ENCODE measurements at places on chromosomes 6 and 20.

- DNase-seq: no peak
Observed at GRCh38 chr6:75874224-75874623, 125.2 kb downstream of the MYO6 start.

GRCh38 chr6:43971776-43972126, 155.5 kb downstream of the MRPL14 start:
- DNase-seq: no peak

- no peak for DNase-seq
Observed at GRCh38 chr20:17665756-17666155, 16.3 kb downstream of the RRBP1 start.

DNA sequence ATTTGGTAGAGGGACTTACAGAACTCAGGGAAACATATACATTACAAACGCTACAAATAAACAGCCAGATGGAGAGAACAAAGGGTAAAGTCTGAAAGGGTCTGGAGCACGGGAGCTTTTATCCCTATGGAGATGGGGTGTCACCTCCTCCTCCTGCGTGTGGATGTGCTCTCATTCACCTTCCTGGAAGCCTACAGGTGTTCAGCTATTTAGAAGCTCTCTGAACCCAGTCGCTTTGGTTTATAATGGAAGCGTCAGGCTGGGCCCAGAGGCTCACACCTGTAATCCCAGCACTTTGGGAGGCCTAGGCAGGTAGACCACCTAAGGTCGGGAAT, 17.7 kb upstream of the ITCH start:
- DNase-seq: no peak

DNA sequence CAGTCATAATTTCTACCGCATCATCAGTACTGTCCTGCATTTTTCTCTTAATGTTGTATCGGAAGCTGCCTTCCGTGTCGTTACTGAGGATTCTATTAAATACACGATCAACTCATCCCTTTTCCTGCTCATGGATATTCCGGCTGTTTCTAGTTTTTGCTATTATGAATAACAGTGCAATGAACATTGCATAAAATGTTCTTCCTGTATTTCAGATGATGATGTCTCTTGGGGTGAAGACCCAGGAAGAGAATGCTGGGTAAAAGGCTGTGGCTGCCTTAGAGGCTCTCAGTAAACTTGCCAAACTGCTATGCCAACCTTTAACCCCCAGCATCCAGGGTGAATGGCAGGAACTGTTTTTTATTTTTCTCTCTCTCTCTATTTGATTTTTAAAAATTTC, 24.1 kb upstream of the EPB41L1 start:
- DNase-seq: no peak

DNA sequence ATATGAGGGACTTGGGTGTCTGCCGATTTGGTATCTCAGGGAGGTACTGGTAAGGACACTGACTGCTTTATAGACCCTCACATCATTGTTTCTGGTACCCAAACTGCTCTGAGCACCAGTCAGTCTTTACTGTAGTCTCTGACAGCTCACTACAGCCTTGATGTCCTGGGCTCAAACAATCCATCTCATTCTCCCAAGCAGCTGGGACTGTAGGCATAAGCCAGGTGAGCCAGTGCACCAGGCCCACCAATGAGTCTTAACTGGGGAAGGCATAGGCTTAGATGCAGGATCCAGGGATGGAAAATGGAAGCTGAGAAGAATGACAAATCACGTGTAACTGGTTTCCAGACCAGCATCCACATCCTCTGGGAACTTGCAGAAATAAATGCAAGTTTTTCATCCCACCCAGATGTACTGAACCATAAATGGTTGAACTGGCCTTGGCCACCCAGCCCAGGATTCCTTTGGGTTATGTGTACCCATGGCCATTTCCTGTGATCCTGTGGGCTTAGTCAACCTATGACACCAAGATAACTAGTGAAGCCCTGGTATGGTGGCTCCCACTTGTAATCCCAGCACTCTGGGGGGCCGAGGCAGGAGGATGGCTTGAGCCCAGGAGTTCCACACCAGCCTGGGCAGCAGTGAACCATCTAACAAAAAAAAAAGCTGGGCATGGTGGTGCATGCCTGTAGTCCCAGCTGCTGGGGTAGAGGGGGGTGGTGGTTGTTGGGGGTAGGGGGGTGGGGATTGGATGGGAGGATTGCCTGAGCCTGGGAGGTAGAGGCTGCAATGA, 5.8 kb downstream of the TUBB start:
- DNase-seq: no peak

GRCh38 chr20:32985596-32985995, 18.6 kb downstream of the SUN5 start:
- no peak for DNase-seq

DNA sequence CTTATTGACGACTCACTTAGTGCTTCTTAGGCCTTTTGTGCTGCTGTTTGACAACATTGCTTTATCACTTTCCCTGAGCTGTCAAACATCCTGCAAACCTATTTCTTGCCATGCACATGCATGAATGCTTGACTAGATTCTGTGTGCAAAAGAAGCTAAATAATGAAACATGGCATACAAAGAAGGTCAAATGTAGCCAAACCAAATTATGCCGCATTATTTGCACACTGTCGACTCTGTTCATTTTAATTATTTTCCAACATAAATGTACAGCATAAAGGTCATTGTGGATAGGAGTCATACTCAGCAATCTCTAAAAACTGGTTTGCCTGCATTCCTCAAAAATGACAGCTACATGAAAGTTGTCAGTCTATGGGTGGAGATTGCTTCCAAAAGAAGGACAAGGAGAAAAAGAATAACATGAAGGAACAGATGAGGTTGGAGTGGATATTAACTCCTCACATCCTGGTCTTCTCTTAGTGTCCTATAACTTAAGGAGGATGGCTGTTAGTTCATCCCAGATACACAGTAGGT, 123.1 kb upstream of the STXBP5 start:
- DNase-seq: no peak

DNA sequence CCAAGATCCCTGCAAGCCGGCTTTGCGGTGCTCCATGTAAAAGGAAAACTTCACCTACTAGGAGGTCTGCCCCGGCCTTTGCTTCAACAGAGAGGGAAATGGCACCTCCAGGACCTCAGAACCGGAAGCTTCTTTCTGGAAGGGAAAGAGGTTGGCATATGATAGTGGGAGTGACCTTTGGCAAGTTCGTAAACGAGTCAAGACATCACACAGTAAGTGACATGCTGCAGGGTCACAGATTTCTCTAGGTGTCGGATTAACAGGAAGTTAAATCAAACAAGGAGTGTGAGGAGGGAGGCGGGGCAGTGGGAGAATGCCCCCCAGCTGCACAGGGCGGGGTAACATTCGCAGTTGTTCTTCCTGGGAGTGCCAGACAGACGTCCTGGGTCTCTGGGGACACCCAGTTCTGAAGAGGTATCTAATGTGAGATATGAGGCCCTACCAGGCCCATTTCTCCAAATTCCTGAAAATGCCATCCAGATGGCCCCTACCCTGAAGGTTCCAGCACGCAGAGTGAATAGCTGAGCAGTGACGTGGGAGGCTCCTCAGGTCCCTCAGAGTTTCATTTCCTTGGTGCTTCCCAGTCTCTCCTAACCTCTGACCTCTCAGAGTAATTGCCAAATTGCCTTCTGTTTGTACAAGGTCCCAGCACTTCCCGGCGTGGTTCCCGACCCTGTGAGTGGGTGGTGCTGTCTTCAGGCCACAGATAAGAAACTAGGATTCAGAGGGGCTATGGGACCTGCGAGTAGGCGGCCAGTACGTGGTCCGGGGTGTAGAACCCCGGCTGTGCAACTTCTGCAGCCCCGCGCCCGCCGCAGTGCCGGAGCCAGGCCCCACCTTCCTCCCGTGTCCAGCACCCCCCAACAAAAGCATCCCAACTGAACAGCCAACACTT, 1.9 kb downstream of the RRBP1 start:
- DNase-seq: no peak

DNA sequence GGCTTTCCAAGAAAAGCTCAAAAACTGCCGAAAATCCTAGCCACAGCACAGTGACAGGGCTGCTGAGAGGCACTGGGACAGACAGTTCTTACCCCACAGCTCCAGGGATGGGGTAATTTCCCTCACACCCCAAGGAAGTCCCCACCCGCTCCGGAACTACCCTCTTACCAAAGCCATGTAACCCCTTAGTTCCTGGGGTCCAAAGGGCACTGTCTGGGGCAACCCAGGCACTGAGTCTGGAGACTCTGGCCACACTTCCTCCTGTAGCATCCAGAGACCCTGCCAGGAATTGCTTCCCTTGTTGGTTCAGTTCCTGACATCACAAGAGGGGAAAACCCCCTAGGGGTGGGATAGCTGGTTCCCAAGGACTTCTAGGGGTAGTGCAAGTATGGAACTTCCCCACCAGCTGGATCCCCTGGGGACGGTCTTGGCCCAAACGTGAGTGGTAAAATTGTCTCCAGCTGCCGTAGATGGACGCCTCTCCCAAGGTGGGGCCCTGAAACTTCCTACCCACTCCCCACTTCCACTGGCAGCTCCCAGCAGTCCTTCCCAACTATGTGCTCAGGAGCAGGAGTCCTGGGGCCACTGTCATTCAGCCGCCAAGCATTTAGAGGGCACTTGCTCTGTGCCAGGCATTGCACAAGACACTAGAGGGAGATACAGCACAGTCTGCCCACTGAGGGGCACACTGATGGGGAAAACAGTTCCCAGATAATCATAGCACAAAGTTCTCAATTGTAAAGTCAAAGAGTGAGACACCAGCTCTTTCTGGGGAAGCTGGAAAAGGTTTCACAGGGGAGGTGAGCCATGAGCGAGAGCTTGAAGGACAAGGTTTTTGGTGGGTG, 17.2 kb upstream of the HCK start:
- no peak for DNase-seq

GRCh38 chr6:118146584-118146983, 239.5 kb downstream of the SLC35F1 start:
- no peak for DNase-seq

DNA sequence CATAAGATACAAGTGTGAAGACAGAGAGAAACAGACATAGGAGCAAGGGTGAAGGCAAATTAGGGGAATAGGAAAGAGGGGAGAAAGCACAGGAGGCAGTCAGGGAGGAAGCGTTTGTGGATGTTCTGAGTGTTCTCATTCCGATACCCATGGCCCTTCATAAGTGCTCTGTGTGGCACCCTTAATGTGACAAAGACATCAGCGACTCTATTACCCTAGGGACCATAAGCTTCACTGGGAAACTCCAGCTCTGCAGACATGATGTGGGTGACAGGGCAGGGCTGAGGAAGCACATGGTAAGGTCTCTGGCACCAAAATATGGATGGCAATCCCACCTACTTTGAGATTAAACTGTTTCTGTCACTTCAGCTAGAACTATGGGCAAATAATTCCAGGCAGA, 33.0 kb downstream of the F13A1 start:
- no peak for DNase-seq

GRCh38 chr6:71513036-71513435, 224.4 kb downstream of the OGFRL1 start:
- DNase-seq: no peak

GRCh38 chr6:105799056-105799455, 287.1 kb upstream of the PRDM1 start:
- no peak for DNase-seq

GRCh38 chr6:75788894-75789293, 39.9 kb downstream of the MYO6 start:
- no peak for DNase-seq

DNA sequence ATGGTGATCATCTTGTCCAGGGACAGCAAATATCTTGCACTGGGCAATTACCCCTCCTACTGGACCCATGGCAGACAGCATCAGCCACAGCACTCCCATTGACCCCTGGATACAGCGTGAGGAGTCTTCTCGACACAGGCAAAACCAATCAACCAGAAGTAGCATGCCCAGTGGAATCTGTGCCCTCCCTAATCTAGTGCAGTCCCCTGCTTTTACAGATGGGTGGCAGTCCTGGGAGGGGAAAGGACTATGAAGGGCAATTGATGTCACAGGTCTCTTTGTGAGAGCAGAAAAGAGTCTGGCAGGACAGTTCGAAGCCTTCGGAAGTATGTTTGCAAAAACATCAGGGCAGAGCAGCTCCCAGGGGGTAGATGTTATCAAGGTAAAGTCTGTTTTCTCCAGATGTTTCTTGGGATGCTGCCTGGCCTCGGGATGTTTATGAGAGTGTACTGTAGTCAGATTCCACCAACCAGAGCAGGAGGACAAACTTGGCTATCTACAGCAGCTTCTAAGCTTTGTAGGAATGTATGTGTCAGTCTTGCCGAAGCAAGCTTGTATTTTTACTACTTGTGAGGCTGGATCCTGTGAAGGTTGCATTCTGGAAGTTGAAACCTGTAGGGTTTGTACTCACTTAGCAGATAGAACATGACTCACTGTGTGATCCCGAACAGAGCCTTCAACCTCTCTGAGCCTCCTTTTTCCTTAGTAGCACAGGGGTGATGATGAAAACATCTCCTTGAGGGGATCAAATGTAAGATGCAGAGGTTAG, 63.0 kb upstream of the MYL9 start:
- DNase-seq: no peak

- no peak for DNase-seq
Observed at GRCh38 chr6:146582857-146583256, 15.9 kb upstream of the ADGB start.

DNA sequence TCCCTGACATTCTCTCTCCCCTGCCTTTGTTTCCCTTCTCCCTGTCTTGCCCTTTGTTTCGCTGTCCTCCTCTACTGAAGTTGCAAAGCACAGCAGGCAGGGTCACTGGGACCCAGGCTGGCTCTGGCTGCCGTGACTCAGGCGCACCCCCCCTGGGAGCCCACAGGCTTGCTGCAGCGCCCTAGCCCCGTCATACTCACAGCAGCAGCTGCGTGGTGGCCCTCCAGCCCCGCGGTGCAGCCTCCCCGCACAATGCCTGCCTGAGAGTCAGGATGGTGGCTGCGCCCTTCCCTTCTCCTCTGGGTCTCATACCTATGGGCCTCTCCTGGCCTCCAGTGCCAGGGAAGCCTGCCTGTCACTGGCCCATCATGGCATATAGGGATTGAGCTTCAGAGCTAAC, 41.7 kb downstream of the TXNDC5 start:
- no peak for DNase-seq

DNA sequence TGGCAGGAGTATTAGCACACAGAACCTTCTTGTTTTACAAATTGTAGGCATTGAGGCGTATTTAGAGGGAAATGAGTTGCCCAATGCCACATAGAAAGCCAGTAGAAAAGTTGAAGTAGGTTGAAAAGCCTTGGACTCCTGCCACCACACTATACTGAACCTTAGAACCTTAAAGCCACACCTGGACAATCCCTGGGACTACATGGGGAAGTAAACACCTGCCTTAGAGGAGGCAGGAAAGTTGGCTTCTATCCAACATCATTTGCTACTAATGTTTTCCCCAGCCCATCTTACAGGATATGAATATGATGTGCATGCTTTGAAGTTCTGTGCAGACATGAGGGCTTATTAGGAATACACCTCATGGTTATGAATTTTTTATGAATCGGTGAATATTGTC, 5.3 kb upstream of the EPPIN start:
- DNase-seq: no peak

- peak; percentile 65 for DNase-seq
Observed at GRCh38 chr6:90478789-90479602, 107.9 kb downstream of the MAP3K7 start.

- DNase-seq: peak; percentile 37
Observed at GRCh38 chr6:152897807-152898399, 84.9 kb downstream of the FBXO5 start.
